ENCODE measurements at places on chromosomes 7 and 10.

DNA sequence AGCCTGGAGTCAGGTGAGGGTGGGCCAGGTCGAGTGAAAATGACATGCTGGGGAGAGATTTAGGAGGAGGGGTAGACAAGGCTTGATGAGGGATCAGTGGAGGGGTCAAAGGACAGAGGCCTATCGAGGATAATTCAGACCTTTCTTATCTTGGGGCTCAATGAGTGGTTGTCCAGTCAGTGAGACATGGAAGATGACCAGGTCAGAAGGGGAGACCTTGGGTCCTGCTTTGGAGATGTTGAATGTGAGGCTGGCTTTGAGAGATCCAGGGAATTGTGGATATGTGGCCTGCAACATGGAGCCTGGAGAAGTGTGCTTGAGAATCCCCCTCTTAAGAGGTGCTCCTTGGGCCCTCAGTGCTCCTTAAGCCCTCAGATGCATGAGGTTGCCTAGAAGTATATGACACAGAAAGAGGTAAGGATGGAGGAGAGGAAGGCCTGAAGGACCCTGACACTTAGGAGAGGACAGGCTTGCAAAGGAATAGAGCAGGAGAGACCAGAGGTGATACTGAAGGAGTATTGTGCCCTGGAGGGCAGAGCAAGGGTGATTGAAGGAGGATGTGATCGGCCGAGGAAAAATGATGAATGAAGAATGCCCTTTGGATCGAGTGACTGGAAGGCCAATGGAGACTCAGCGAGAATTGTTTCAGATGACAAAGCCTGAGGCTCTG lies 129.8 kb upstream of the GPR26 start:
- no peak for DNase-seq

DNA sequence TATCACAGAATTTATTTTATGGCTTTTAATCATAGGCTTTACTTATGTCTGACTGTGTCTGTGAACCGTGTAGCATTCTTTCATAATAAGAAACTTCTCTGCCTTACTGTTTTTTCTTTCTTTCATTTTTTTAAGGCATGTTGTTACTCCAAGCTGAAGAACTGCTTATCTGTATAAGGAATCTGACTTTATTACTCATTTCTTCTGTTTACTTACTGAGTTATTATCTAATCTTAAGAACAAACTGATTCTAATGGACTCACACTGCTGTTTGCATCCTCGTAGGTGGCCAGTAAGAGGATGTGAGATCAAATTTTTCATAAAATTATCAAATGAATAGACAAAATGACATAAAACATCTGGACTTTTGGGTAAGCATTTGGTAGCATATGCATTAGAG lies 54.7 kb upstream of the DNAJC1 start:
- no peak for DNase-seq

GRCh38 chr7:88169717-88170320 lies 50.0 kb downstream of the SRI start:
- no peak for DNase-seq

DNA sequence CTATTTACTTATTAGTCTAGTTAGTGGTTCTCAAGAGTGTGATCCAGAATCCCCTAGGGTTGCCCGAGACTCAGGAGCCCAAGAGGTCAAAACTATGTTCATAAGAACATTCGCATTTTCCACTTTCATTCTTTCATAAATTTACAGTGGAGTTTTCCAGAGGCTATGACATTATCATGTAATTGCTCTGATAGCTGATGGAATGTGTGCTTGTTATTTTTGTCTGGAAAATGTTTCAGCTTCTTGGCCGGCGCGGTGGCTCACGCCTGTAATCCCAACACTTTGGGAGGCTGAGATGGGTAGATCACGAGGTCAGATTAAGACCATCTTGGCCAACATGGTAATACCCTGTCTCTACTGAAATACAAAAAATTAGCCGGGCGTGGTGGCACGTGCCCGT lies 10.1 kb downstream of the PURB start:
- no peak for DNase-seq

DNA sequence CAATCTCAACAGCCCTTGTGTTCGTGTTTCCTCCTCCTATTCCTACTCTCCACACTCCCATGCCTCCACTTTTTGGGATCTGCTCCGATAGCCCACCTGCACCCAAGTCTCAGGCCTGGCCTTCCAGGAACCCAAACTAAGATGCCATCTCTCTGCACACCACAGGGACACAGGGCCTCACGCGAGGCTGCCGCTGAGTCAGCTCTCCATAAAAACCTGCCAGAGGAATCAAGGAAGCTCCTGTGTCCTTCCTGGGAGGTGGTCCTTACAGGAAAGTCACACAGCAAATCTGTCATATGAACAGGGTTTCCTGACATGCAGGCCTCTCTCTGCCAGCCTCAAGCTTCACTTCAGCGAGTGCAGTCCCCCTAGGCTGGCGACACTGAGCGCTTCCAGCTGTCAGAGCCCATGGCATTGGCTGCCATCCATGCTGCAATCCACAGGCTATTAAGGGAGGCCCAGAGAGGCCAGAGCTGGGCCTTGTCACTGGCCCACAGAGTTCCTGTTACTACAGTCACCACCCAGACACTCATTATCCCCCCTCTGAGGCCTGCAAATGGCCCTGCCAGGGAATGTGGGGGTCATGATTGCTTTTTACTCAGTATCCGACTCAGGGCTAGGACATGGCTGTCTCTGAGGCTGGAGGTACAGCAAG lies 151.4 kb downstream of the OAT start:
- no peak for DNase-seq

DNA sequence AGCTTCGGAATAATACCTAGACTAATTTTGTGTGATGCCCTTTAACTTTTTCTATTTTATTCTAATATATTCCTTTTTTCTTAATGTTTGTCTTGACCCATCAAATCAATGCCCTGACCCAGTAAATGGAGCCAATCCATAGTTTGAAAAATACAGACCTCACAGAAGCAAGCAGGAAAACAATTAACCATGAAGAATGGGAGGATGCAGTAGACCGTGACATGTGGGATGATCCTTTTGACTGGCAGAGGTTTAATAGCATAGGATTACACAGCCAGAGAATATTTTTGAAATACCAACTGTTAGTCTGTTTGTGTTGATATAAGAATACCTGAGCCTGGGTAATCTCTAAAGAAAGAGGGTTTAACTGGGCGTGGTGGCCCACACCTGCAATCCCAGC lies 142.6 kb upstream of the NEBL start:
- DNase-seq: no peak

DNA sequence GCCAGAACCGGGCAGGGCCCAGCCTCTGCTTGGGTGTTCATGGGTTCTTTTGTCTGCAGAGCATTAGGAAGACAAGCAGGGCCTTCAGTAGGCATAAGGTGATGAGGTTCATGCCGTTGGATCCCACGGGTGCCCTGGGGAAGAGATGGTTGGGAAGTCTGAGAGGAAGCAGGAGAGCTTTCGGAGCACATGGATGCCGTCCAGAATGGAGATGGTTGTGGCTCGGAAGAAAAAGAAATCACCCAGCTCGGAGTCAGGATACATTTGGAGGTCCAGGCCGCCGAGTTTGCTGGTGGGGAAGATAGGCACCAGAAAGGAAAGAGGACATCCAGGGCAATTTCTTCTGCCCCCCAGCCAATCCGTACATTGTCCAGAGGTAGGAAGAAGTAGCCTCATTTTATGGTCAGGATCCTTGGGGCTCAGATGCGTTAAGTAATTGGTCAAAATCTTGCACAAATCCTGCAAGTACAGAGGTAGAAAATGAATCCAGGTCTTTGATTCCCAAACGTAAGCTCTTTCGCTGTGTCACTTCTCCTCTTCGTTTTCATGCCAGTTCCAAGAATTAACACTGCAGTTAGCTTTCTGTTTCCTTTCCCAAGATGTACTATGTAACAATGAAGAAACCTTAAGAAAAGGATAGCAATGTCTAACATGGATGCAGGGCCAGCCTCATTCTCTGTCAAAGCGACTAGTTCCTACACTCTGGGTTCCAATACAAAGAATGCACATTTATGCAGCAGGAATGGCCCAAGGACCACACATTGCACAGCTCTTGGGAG lies 147.8 kb upstream of the KLF6 start:
- no peak for DNase-seq

- DNase-seq: no peak
Measured at GRCh38 chr7:141568227-141568626, 17.0 kb downstream of the AGK start.

DNA sequence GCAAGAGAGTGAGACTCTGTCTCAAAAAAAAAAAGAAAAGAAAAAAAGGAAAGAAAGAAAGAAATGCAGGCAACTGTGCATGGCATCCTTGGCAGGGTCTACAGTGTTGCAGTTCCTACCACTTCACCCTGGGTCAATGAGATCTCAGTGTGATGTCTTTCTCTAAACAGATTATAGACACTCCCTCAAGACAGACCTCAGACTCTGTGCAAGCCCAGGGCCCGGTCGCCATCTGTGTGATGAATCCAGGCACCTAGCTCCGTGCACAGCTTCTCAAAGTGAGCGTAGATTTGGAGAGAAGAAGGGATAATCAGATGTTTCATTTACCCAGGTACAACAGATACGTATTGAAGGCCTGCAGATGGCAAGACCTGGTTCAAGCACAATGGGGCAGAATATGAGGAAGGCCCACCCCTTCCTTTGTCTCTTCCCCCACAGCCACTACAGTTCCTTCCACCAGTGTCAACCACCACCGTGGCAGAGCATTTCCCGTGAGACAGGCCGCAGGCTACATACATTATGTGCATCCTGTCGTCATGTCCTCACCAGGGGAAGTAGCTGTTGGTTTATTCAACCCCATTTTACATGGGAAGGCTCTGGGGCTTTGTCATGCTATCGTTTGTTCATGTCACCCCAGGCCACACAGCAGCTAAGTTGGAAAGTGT lies 471.7 kb upstream of the GALNT17 start:
- DNase-seq: no peak

DNA sequence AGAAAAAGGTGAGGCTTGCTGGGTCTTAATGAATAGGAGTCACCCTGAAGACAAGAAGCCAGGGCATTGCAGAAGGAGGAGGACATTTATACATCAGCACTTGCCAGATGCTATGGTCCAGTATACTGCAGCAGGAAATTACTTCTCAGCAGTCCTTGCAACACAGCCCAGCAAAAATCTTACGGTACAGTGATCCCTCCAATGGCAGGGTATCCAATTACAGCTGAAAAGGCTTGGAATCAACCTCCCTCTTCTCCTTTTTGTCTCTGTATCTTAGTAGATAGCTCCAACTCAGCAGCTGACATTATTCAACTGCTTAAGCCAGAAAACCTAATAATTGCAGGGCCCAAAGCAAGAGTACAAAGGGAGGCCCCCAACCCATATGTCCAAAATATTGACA lies 128.3 kb upstream of the COBL start:
- no peak for DNase-seq

DNA sequence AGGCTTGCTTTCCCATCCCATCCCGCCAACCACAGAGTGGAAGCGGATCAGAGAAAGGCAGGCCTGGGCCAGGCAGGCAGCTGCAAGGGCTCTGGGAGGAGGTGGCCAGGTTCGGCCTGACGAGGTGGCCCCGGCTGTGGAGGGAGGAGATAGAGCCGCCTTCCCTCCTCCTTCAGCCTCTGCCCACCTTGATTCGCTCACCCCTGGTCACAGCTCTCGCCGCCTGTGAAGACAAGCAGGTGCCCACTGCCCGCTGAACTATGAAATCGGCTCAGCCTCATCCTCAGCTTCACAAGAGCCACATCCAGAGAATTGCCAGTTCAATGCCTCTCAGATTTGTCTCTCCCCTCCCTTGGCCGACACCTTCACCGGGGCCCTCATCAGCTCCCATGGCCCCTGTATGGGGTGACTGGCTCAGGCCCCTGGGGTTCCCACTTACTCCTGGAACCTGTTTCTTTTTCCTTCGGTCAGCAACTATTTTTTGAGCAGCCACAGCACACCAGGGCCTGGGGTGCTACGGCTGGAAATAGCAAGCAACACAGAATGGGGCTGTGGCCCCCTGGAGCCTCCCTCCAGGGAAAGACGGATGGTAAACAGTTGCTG lies 80.0 kb upstream of the CHST15 start:
- no peak for DNase-seq

- no peak for DNase-seq
Measured at GRCh38 chr7:131655866-131656265, 99.4 kb upstream of the PODXL start.

GRCh38 chr10:5540891-5541290 lies 16.1 kb downstream of the CALML3 start:
- no peak for DNase-seq

DNA sequence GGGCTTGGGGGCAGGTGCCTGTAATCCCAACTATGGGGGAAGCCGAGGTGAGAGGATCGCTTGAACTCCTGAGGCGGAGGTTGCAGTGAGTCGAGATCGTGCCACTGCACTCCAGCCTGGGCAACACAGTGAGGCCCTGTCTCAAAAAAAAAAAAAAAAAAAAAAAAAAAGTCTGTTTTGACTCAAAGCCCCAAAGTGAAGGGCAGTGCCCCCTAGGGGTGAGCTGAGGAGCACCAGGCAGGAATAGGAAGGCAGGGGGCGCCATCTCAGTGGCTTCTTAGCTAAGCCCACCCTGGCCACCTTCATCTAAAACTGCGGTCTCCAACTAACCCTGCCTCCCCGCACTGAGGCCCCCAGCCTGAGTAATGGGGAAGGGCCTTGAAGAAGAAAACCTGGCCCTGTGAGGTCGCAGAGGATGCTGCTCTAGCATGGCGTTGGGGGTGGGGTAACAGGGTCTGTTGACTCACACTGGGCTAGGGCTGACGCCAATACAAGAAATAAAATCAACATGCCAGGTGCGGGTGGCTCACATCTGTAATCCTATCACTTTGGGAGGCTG lies 9.8 kb downstream of the PODXL start:
- no peak for DNase-seq

GRCh38 chr7:1809601-1810258 lies 139.7 kb downstream of the ELFN1 start:
- DNase-seq: no peak

- DNase-seq: no peak
Measured at GRCh38 chr10:102083541-102083940, 18.4 kb downstream of the HPS6 start.

- DNase-seq: no peak
Measured at GRCh38 chr7:125561006-125561405, 631.4 kb upstream of the POT1 start.

GRCh38 chr7:157689269-157690057 lies 352.7 kb downstream of the DNAJB6 start:
- DNase-seq: no peak

DNA sequence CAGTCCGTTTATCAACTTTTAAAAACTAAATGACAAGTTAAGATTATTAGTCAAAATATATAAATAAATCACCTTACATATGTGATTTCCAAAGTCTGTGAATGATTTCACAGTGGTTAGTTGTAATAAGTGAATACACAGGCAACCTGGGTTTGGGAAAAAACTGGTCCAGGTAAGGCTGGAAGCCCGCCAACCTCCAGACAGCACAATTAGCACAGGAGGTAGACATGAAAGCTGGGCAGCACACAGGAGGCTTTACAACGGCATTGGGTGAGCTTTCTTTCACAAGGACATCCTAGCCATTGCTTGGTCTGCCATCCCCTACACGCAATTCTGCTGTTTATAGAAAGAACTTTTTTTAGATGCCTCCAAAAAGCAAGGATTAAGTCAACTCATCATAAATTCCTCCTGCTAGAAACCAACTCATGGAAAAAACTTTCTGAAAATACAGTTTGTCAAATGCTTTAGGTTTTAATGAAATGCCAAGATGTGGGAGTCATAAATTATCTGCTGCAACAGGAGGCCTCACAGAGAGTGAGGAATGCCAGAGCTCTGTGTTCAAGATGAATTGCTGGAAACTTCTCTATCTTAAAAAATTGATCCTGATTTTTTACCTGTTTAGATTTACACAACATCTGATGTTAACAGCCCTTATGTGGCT lies 346.8 kb upstream of the NFE2L3 start:
- DNase-seq: no peak

GRCh38 chr7:102021841-102022618 lies 204.6 kb downstream of the CUX1 start:
- no peak for DNase-seq

GRCh38 chr10:86281396-86281795 lies 85.2 kb downstream of the GRID1 start:
- no peak for DNase-seq

- peak; percentile 30 for DNase-seq
Measured at GRCh38 chr7:140653319-140654108, 12.9 kb upstream of the DENND2A start.
